ENCODE measurements at places on chromosomes 13 and 19.

- no peak for DNase-seq
Observed at GRCh38 chr13:39322836-39323585, 280.0 kb downstream of the LHFPL6 start.

DNA sequence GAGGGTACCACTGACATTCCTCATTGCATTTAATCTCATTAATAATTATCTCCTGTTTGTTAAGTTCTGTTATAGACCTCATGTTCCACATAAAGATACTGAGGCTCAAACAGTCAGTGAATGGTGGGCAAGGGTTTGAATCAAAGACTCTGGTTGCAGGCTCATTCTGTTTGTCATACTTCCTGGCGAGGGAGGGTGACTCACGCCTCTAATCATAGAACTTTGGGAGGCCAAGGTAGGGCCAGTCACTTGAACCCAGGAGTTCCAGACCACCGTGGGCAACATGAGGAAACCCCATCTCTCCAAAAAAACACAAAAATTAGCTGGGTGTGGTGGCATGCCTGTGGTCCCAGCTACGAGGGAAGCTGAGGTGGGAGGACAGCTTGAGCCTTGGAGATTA, 220.7 kb upstream of the MIR17HG start:
- DNase-seq, result no peak

- DNase-seq, result no peak
Observed at GRCh38 chr13:50355797-50356196, 340.6 kb downstream of the KCNRG start.

GRCh38 chr13:101514695-101515275, 62.3 kb downstream of the ITGBL1 start:
- DNase-seq, result no peak

DNA sequence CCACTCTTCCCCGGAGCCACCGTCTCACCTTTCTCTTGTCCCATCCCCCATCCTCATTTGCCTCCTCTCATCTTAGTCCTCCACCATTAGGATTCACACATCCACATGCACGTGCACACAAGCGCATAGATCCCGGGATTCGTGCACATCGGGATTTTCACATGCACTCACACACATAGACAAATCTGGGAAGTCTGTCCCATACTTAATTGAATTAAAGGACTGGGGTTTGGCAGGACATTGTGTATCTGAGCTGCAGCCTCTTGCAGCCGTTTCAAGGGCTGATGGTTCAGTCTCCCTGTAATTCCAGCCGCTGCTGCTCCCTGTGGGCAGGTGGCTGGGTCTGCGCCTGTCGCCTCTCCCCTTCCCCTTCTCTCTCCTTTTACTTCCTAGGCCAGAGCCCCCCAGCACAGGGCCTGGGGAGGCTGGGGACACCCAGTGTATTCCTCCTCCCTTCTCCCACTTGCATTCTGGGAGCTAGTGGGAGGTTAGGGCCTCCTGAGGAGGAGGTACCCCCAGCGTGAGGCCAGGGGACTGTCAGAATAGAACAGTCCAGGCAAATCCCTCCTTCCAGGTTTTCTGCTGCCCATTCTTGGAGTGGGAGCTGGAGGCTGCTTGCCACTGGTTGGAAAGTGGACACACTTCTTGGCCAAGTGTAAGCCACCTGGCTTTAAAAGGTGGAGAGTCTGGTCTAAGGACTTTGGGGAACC, 43.6 kb downstream of the LYL1 start:
- no peak for DNase-seq

- no peak for DNase-seq
Observed at GRCh38 chr19:51091895-51092873, 9.5 kb upstream of the KLK14 start.

DNA sequence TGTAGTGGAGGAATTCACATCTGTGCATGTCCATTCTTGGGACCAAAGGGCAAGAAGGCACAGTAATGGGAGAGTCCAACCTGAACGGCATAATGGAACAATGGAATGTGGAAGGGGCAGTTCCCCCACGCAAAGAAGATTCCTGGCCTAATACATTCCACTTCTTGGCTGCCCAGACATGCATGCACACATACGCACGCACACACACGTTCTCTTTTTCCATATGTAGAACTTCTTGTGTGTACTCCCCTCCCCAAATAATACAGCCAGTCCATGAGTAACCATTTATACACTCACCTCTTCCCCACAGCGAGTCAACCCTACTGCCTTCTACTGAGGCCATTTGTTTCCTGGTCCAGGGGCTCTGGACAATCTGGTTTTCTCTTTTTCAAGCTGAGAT, 6.0 kb upstream of the STK24 start:
- DNase-seq, result no peak
